ENCODE measurements at places on chromosomes 3 and 15.

GRCh38 chr3:50210176-50210509, 5.1 kb downstream of the SLC38A3 start:
- DNase-seq: no peak

DNA sequence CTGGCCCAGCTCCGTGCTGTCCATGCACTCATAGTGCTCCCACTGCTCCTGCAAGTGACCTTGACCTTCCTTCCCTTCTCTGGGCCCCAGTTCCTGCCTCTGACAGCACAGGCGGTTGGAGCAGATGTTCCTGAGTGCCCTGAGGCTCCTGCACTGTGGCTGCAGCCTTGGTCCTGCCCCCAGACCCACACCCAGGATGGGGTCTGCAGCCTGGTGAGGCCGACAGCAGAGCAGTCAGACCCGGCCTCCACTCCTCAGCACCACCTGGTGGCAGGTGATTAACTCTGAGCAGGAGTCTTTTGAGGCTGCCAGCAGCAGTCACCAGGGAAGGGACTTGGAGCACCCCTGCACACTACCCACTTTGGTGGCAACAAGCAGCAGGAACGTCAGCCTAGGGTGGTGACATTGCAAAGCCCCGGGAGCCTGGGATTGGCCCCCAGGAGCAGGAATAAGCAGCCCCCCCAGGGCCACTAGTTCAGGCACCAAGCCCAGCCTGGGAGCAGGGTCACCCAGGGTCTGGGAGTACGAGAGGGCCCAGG, 64.6 kb downstream of the CYP11A1 start:
- no peak for DNase-seq

DNA sequence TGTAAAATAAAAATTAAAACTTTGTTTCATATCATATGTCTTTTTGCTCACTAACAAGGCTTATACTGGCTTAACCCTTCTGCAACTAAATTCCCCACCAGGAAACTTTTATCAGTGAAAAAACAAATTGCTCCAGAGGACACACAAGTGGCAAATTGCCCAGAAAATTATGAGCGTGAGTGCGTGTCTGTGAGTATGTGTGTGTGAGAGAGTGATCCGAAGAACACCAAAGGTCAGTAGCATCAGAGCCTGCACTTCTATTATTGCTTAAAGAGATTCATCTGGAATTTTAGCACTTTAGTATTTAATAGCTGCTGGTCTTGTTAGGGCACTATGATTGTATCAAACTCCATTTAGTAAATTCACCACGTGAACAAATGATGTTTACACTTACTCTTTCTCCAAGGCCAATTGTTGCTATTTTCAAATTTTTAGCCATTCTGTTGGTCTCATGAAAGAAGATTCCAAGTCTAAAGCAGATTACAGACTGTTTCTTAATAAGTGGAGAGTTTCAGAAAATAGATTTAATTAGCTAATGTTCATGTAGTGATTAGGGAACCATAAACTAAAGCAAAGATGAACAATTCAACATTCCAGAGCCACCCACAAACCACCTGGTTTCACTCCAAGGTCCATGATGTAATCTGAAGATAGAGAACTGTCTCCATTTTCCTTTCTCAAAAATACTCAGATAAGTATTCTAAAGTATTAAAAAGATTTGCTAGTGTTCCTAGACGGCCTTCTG, 91.1 kb upstream of the IL12A start:
- peak; percentile 70 for DNase-seq

DNA sequence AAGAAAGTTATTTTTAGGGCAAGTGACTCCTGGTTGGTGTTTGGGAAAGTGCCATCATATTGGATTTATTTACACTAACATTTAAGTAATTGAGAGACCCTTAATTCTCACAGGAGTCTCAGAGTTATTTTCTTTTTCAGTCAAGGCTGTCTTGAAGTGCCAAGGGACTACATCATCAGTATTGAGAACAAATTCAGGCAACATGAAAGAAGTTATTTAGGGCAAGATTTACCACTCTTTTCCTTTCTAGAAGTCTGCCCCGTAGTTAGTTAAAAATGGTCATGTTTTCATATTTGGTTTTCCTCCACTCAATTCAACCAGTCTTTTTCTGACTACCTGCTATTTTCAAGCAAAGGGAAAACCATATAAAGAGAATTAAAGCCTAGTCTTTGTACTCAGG, 6.1 kb downstream of the B4GALT4 start:
- DNase-seq: no peak

GRCh38 chr15:43987924-43988323, 161.1 kb downstream of the WDR76 start:
- no peak for DNase-seq

DNA sequence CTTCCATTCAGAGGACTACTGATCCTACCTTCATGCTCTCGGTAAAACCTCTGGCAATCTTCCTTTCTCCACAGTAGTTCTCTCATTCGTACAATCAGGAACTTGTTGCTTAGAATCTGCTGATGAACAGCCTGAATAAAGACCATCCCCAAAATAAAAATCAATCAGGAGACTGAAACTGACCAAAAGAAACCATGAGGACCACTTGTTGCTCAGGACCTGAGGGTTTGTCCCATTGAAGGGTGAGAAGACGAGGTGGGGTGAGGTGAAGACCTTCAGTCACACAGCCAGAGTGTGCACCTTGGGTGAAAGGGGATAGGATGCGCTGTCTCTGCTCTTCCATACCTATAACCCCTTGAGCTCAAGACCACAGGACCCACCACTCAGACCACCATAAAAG, 36.8 kb downstream of the SPINK8 start:
- DNase-seq: no peak

- DNase-seq: no peak
Measured at GRCh38 chr3:173744895-173745294, 347.4 kb downstream of the NLGN1 start.

GRCh38 chr3:106144030-106144429, 275.2 kb upstream of the CBLB start:
- no peak for DNase-seq

DNA sequence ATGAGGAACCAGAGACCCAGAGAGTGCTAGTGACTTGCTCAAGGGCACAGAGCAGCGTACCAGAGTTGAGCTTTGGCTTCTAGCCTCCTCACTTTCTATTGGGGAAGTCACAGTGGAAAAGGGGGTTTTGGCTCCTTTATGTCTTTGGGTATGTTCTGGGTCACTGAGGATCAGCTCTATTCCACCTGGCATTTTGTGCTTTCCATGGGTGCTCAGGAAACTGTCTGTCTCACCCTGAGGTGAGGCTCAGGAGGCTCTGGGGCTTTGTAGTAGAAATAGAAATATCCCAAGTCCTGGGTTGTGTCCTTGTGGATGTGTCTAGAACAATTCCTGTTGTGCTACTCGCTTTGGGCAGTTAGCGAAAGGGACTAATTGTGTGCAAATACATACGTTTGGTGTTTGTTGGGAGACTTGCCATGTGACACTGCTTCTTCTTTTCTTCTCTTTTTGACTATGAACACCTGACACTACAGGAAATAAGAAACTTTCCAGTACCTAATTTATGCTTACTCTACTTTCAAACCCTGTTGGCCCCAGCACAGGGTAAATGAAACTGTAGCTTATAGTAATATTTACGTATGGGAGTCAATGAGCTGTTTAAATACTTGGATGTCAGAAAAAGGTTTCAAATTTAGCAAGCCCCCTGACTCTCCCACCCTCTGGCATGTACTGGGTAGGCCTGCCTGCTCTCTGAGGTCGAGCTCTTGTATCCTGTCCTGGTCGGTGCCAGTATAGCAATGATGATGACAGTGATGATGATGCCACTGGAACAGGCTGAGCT, 35.6 kb downstream of the SMAD3 start:
- no peak for DNase-seq

- DNase-seq: no peak
Measured at GRCh38 chr3:48957006-48957705, 32.9 kb upstream of the P4HTM start.

- DNase-seq: no peak
Measured at GRCh38 chr15:79837846-79838245, 59.0 kb downstream of the MTHFS start.

- peak; percentile 37 for DNase-seq
Measured at GRCh38 chr15:48144889-48145288, 24.1 kb downstream of the SLC24A5 start.

- DNase-seq: peak; percentile 26
Measured at GRCh38 chr3:42755681-42756578, 17.1 kb downstream of the CCDC13 start.

DNA sequence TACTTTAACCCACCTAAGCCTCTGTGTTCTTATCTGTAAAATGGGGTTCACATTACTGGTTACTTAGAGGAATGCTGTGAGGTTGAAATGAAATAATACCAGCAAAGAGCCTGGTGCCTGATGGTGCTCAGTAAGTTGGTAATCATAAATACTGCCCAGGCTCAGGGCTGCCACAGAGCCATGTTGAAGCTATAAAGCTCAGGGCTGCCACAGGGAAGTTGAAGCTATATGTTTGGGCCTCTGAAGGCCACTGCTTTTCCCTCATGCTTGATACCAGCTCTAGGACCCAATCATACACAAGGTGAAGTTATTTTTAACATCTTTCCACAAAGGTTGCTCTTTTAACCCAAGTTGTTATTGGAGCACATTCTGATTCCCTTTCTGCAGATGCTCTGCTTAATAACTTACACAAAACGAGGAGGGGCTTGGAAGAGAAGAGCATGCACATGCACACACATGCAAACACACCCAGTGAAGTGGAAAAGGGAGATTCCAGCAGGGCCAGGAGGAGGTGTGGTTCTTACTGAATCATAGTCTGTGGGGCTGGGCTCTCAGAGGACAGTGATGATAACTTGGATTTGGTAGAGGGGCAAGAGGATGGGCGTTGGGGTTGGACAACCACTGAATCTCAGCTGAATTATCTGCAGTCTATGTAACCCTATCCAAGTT, 17.4 kb downstream of the PARP14 start:
- no peak for DNase-seq

- no peak for DNase-seq
Measured at GRCh38 chr15:82802497-82802896, 3.4 kb downstream of the FSD2 start.

DNA sequence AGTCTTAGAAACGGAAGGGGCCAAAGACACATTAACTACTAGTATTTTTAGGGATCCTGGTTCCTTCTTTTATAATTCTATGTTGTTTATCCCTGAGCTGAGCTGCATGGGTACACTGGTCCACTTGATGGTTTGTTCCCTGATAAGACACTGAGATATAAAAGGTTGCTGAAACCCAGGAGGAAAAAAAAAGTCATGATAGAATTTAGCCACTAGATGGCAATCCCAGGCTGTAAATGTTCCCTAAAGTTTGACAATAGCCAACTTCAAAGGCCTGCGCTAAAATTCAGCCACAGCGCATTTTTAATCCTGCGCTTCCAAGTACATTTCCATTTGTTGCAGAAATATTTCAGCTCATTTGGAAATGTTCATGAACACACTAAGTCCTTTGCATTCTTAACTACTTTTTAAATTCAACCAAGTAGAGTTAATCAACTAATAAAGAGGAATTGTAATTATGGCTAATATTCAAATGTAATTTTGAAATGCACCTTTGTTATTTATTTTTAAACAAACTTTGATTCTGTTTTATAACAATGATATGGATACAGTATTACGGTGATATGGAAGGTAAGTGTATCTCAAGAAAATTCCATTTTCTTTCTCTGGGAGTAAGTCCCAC, 249.3 kb upstream of the FEZF2 start:
- peak; percentile 57 for DNase-seq

GRCh38 chr15:94793641-94794040, 562.3 kb downstream of the MCTP2 start:
- peak; percentile 22 for DNase-seq

- DNase-seq: peak; percentile 91
Measured at GRCh38 chr3:12658593-12659058, 5.3 kb downstream of the RAF1 start.

GRCh38 chr3:61915296-61915695, 353.9 kb downstream of the PTPRG start:
- DNase-seq: no peak

- no peak for DNase-seq
Measured at GRCh38 chr3:50961386-50961785, 286.7 kb downstream of the DOCK3 start.

- no peak for DNase-seq
Measured at GRCh38 chr3:42447481-42447880, 37.1 kb upstream of the LYZL4 start.

- DNase-seq: no peak
Measured at GRCh38 chr15:81209635-81210034, 13.0 kb downstream of the IL16 start.

DNA sequence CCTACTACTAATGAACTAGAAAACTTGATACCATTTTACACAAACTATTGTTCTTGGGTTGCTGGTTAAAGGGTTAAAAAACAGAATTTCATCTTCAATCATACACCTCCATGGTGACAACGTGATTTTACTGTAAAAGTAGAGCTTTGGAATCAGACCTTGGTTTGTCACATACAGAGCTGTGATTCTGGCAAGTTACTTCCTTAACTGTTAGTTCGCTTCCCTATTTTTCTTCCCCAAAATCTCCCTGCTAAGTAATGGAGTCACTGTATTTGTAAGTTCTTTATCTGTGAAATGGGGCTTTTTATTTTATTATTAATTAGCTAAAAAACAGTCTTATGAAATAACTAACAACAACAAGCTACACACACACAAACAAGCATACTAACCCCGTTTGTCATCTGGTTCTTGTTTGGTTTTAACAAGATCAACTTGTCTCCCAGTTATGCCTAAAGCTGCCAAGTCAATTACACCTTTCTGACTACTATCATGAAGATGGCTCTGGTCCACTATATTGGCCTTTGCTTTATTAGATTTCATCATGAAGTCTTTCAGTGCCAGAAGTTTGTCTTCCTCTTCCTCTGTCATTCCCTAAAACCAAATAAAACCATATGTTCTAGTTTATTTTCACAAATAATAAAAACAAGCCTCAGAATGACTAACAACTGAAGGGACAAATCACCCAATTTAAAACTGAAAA, 38.6 kb downstream of the PIK3R4 start:
- no peak for DNase-seq

- no peak for DNase-seq
Measured at GRCh38 chr3:13236557-13237173, 163.4 kb upstream of the IQSEC1 start.

GRCh38 chr15:95646484-95647273, 683.8 kb upstream of the NR2F2 start:
- DNase-seq: no peak

- DNase-seq: no peak
Measured at GRCh38 chr3:71010726-71011455, 572.6 kb downstream of the FOXP1 start.

- DNase-seq: no peak
Measured at GRCh38 chr3:192880313-192880712, 37.3 kb downstream of the MB21D2 start.

Data from EL (cell line).